ENCODE measurements at places on chromosomes 5 and 9.

GRCh38 chr9:116691607-116692006 is 4.5 kb downstream of the TRIM32 start:
- DNase-seq, result no peak

DNA sequence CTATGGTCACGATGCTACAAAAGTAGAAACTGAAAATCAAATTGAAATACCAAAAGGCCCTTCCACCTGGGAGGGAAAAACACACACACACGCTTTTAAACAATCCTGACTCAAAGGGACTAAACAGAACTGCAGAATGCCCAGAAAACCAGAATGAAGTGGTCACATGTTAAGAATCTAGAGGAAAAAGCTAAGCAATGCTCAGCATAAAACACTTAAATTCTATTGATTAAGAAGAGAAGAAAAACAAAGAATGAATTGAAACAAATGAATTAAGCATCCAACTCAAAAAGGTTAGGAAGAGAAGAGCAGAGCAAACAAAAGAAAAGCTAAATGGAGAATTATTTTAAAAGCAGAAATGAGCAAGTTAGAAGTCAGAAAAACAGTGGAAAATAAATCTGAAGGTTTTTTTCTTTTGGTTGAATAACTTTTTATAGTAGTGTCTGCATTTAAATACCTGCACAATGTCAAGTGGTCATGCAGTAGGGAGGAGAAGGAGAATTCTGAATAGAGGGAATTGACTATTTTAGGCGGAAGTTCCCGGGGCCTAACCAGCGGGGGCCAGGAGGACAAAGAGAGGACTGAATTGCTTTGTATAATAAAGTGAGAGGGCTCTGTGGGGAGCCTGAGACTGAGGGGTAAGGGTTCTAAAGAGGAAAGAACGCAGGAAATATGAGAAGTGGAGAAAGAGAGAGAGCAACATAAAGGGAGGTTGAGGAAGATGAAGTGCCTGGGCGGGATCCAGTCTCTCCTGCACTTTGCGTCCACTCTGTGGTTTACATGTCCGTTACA is 146.8 kb downstream of the ATPSCKMT start:
- DNase-seq, result no peak

GRCh38 chr9:112050544-112051475 is 124.3 kb downstream of the SUSD1 start:
- no peak for DNase-seq

DNA sequence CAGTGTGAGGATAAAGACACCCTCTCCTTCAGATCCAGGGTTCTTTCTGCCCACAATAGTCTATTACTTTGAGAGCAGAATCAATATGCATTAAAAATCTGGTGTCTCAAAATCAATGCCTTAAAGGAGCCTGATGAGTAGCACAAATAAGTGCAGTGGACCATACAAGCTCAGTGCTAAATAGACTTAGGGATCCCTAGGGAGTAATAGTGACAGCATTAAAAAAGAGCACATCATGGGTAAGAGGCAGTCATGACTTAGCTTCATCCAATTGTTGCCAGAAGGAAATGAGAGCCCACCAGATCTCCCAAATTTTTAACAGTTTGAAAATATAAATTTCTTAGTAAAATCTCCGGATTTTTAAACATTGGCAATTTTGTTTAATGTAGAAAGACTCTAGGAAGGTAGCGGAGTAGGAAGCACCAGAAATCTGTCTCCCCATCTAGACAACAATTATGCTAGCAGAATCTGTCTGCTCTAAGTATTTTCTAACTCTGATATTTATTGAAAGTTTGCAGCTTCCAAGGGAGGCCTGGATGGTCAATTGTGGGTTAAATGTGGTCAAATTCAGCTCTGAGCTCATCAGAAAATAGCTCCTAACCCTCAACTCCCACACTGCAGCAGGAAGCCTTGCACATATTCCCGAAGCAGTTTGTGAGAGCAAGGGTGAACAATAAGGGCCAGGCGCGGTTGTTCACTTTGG is 443.9 kb downstream of the TLE1 start:
- no peak for DNase-seq

DNA sequence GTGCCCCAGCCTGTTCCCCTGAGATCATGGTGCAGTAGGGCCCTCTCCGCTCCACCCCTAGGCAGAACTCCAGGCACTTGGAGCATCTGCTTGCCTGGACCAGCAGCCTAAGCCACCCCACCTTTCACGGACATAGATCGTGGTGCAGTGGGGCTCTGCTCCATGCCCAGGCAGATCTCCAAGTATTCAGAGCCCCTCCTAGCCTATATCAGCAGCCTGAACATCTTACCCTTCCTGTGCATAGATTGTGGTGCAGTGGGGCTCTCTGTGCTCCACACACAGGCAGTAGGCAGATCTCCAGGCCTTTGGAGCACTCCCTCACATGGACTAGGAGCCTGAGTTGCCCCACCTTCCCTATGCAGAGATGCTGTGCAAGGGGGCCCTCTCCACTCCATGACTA is 103.0 kb downstream of the GLIS3 start:
- no peak for DNase-seq

DNA sequence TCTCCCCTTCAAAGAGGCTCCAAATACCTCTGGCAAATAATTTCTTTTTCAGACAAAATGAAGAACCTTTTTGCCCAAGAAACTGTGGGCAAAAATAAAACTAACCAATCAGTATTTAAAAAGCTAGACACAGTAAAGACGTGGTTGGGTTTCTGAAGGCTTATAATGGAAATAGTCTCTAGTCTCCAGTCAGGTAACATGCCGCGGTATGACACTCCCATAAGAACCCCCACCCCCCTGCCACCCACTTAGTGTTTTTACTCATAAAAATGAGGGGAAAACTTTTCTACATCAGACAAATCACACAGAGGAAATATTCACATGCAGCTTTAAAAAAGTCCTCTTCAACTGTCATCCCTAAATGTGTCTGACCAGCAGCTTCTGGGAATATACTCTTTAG is 105.3 kb downstream of the THBS4 start:
- no peak for DNase-seq

All from hippocampal formation (tissue), 2 donors.